ENCODE measurements at places on chromosomes 12 and 14. TPM values are rescaled to one million over a fixed set of nuclear protein-coding genes. Genes with fewer than 3 reads are reported as not detected.
A peak's percentile ranks its signal among the peaks of the same experiment; 100 is the strongest.

DBX2 gene
- total RNA-seq, result not detected

CTSG gene
- total RNA-seq, result not detected

- H3K4me3 ChIP-seq, result no peak overlapping the region
- no peaks in the 10 kb centered on the region for H3K36me3 ChIP-seq
- no peak overlapping the region for H3K27ac ChIP-seq
- peaks cover 6% of the 10 kb centered on the region for H3K4me1 ChIP-seq
- H3K27me3 ChIP-seq, result no peaks in the 10 kb centered on the region
These were observed 12.9 kb downstream of the BTBD7 start for GRCh38 chr14:93319958-93320357.

DNA sequence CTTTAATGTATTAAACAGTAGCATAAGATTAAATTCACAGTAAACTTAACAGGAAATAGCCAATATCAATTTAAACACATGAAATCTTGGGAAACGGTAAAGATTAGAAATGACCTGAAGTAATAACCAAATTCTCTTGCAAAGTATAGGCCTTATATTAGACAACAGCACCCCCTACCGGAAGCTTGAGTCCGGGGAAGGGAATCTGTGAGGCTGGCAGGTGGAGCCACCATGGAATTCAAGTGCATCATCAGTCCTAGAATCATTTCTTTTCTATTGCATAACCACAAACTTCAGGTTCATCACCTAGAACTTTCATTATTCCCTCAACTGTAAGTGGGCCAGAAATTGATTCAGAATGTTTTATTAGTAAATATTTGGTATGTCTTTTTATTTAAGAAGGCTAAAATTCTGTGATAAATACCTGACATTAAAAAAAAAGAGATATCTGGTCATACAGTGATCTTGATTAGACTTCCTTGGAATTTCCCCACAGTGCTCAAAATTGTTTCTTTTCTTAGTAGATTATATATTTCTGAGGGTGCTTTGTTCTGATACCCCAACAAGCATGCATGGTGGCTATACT, 48.6 kb downstream of the AP5M1 start:
- H3K4me3 ChIP-seq, result no peak overlapping the region
- H3K4me1 ChIP-seq, result no peaks in the 10 kb centered on the region
- peak; percentile 72 for DNase-seq
- H3K27me3 ChIP-seq, result no peaks in the 10 kb centered on the region

LYZ gene
- total RNA-seq, result 24.7 TPM

GRCh38 chr14:101813171-101813759, 51.8 kb downstream of the PPP2R5C start:
- H3K4me1 ChIP-seq, result peaks cover 18% of the 10 kb centered on the region
- H3K27me3 ChIP-seq, result no peaks in the 10 kb centered on the region
- no peak for DNase-seq
- peak overlapping the region; percentile 0 for H3K27ac ChIP-seq
- H3K36me3 ChIP-seq, result no peaks in the 10 kb centered on the region

- no peak for DNase-seq
- H3K4me1 ChIP-seq, result no peaks in the 10 kb centered on the region
- no peaks in the 10 kb centered on the region for H3K36me3 ChIP-seq
These were observed 58.9 kb downstream of the GRIP1 start for GRCh38 chr12:66620026-66620425.

PTGER2 gene
- 0.75 TPM for total RNA-seq

GRCh38 chr14:65849558-65849957, 437.0 kb downstream of the FUT8 start:
- DNase-seq, result no peak
- no peaks in the 10 kb centered on the region for H3K4me1 ChIP-seq
- no peak overlapping the region for H3K27ac ChIP-seq
- no peaks in the 10 kb centered on the region for H3K27me3 ChIP-seq

DNA sequence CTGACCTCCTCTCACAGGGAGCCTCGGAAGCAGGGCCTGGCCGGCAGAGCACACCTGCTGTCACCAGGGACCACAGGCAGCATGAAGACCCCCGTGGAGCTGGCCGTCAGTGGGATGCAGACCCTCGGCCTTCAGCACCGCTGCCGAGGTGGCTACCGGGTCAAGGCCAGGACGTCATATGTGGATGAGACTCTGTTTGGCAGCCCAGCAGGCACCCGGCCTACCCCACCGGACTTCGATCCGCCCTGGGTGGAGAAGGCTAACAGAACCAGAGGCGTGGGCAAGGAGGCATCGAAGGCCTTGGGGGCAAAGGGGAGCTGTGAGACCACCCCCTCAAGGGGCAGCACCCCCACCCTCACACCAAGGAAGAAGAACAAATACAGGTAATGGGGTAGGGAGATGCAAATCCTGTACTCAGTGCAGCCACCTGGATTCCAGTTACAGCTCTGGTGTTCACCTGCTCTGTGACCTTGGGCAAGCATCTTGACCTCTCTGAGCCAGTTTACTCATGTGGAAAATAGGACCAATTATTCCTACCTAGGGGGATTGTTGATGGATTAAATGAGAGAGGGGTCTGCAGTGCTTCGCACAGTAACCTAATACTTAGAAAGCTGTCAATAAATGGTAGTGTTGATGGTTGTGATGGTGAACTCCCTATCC, 1.3 kb downstream of the RITA1 start:
- no peaks in the 10 kb centered on the region for H3K27me3 ChIP-seq
- peak overlapping the region; percentile 74 for H3K27ac ChIP-seq
- peaks cover 14% of the 10 kb centered on the region for H3K36me3 ChIP-seq
- DNase-seq, result no peak

DNA sequence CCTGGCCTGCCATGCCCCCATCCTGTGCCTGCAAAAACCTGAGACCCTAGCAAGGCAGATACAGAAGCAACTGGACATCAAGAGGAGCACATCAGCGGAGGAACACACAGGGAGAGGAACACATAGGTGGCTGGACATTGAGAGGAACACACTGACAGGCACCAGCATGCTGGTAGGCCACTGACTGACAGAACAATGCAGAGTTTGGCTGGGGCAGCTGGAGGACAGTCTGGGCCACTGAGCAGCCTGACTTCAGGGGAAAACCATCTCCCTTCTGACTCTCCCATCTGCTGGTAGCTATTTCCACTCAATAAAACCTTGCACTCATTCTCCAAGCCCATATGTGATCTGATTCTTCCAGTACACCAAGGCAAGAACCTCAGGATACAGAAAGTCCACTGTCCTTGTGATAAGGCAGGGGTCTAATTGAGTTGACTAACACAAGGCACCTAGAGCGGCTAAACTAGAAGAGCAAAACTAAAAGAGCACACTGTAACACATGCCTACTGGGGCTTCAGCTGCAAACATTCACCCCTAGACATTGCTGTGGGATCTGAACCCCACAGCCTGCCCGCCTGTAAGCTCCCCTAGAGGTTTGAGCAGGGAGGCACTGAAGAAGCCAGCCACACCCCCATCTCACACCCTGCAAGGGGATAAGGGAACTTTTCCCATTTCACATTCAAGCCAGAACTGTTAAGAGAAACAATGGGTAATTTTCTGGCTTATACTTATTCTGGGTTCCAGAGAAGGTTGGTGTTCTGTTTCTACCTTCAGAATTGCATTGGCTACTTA, 22.1 kb downstream of the CLECL1 start:
- no peaks in the 10 kb centered on the region for H3K27me3 ChIP-seq
- no peak overlapping the region for H3K4me3 ChIP-seq
- DNase-seq, result no peak
- H3K27ac ChIP-seq, result no peak overlapping the region
